Stimulated activated CD8-positive, alpha-beta memory T cell treated with anti-CD3 and anti-CD28 coated beads, Interleukin-15, amount 100 ng/mL, for 24 hours (primary cell): ENCODE measurements at places on chromosomes 7 and 10.

DNA sequence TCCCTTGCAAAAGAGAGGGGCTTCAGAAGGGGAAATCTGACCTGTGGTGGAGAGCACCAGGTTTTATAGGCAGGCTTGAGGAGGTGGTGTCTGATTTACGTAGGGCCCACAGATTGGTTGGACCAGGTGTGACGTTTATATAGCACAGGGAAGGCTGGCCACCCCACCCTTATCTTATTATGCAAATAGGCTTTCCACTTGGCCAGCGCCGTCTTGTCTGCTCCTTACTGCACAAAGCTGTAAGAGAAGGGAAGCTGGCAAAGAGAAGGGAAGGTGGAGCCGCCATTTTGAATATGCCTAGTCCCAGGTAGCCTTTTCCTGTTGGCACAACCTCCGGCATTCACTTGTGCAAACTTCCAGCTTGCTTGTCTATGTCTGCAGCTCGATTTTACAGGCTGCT lies 221.4 kb downstream of the GATA3 start:
- DNase-seq = no peak

DNA sequence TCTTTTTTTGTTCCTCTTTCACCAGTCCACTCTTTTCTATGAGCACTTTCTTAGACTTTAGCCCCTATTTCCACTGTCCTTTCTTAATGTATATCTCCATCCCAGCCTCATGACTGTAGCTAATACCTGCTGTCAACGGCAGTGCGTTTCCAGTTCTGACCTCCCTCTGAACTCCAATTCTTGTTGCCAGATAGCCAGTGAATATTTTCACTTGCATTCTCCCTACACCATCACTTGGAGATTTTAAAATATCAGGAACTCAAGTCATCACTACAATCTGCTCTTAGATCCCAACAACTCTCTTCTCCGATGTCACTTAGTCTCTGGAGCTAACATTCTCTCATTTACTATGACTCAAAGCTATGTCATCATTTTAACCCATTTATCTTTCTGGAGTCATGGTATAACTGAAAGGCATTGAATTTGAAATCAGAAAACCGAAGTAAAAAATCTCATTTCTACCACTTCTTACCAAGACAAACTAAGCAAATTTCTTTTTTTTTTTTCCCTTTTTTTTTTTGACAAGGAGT lies 5.1 kb upstream of the SLC16A12 start:
- DNase-seq = no peak

- no peak for DNase-seq
These were observed 650 bp downstream of the UBE2D1 start for GRCh38 chr10:58335306-58336005.

DNA sequence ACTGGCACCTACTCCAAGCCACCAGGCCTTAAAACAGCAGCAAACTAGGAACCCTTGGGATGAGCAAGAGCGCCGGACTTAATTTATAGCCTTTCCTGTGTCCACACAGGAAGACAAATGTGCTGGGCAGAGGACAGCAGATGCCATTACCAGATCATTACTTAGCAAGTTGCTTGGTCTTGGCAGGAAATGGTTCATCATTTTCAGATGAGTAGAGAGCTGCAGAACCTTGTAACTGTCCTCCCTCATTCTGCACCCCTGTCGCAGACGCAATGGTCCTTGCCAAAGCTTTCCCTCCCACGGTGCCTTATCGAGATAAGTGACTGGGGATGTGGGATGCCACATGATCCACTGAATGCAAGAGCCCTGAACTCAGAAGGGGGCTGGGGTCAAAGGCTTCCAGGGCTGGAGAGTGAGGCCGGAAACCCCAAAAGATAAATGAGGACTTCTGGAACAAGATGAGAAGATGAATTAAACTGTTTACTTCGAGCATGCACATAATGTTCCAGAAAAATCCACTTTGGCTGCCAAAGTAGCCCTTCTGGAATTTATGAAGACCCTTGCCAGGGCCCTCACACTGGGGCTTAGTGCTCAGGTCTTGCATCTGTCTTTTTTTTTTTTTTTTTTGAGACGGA lies 145.6 kb upstream of the ZNF32 start:
- no peak for DNase-seq

DNA sequence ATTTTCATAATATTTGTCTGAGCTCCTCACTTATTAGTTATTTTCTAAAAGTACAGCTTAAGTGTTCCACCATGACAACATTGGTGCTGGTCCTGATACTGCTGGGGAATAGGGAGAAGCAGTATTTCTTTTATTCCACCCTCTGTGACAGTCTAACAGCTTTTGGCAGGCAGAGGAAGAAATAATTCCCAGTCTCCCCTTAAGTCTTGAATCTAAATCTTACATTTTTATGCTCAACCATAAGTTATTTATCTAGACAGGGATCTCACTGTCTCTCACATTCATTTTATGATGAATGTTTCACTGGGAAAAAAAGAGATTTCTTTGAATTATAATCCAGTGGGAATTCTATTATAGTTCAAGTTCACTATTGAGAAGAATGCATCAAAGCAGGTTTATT lies 71.5 kb downstream of the MAGI2 start:
- no peak for DNase-seq

GRCh38 chr7:32051128-32051527 lies 19.1 kb downstream of the PDE1C start:
- DNase-seq = no peak

DNA sequence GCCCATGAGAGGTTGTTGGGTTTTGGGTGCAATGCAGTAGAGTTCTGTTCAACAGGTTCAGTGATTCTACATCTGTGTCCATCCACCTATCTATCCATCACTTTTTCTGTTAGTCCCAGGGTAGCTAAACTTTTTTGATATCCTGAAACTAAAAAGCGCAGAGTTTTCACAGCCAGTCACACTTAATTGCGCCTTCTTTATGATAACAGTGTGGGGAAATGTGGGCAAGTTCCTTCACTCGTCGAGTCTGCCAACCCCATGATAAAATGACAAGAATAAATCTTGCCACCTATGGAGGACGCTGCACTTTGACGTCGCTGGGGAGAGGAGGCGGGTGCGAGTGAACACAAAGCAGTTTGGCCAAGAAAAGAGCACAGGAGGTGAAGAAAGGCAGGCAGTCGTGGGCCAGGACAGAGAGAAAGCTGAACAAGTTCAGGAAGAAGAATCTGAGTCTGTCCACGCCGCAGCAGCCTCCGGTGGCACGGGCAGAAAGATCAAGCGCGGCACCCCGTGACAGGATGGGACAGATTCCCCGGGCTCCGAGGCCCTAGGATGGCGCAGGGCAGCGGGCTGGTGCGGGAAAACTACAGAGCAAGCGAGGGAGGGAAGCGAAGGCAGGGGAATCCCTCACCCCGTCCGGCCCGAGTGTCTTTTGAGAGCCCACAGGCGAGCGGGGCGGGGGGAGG lies 9.2 kb downstream of the SP8 start:
- DNase-seq = no peak

GRCh38 chr7:50285269-50285668 lies 19.2 kb upstream of the IKZF1 start:
- DNase-seq = no peak

DNA sequence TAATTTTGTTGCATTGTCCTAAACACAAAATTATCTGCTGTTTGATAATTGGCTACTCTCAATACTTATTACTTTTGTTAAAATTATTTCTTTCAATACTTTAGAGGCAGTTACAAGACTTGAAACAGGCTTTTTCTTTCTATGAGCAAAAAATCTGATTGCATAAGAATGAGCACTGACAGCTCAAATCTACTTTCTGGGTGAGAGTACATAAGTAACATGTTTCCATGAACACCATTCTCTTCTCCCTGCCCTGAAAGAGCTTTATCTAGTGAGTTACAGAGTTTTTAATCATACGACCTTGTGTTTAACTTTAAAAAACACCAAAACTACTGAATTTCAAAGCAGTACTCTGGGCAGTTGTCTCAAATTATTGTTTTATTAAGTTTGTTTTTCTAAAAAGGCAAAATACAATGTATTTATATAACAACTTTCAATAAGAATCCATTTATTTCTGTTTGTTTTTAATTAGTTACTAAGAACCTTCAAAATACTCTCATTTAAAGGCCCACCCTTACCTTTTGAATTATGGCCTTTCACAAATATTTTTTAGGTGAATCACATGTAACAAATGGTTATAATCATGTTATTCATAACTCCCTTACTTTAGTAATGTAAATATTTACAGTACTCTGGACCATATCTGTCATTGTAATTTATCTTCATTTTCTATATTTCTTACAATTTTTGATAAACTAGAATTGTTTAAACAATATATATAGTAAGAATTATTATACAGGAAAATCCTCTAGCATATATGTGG lies 23.0 kb upstream of the TFAM start:
- no peak for DNase-seq

DNA sequence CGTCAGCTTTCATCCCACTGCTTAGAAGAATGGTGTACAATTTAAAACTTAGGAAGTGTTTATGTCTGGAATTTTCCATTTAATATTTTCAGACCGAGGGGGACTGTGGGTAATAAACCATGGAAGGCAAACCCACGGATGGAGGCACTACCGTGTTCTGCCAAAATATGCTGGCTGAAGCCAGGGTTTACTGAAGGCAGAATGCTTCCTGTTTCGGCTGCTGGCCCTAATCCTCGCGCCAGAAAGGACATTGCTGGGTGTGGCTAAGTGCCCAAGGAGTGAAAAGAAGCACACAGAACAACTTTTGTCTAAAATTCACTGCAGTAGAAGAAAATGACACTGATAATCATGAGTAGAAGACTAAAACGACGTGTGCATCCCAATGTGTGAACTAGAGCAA lies 32.3 kb downstream of the PITRM1 start:
- DNase-seq = no peak

GRCh38 chr7:149686011-149686410 lies 87.4 kb downstream of the ZNF467 start:
- DNase-seq = no peak

DNA sequence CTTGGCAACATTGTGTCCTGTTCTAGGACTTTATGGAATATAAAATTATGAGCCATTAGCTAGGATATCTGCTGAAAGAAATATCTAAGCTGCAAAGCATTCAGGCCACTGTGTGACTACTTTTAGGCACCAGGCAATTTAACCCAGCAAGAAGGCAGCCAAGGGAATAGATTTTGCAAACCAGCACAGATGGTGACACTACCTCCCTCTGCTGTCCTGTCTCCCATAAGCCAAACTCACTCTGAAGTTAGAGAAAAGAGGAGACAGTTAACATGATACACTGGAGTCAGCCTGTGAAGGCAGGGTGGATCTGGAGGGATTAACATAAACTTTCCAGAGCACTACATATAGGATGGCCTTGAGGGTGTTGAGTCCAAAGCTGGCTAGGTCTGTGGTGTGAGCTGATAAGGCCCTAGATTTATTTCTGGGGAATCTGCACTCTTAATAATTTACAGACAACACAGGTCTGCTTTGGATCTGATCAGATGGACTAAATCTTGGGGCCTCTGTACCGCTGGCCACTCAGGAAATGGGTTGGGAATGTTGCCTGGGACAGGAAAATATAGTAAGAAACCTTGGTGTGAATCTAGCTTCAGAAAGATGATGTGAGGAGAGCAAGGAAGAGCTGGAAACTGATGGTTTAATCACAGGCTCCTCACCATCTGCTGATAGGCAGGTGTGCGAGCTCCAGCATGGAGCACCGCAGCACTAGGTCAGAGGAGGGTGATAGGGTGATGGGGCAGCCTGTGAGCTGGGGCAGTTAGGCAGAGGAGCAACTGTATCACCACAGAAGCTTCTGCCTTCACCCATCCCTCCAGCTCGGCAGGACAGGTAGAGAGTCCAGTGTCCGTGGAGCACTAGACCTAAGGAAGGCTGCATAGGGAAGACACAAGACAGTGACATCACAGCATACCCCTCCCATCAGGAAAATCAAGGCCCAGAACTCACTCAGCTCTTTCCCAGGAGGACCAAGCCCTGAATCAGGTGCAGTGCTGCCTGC lies 229.9 kb upstream of the PRSS1 start:
- DNase-seq = no peak

GRCh38 chr10:132249226-132249724 lies 58.5 kb downstream of the STK32C start:
- no peak for DNase-seq

- DNase-seq = no peak
These were observed 77.5 kb downstream of the NKX6-2 start for GRCh38 chr10:132708441-132708840.

DNA sequence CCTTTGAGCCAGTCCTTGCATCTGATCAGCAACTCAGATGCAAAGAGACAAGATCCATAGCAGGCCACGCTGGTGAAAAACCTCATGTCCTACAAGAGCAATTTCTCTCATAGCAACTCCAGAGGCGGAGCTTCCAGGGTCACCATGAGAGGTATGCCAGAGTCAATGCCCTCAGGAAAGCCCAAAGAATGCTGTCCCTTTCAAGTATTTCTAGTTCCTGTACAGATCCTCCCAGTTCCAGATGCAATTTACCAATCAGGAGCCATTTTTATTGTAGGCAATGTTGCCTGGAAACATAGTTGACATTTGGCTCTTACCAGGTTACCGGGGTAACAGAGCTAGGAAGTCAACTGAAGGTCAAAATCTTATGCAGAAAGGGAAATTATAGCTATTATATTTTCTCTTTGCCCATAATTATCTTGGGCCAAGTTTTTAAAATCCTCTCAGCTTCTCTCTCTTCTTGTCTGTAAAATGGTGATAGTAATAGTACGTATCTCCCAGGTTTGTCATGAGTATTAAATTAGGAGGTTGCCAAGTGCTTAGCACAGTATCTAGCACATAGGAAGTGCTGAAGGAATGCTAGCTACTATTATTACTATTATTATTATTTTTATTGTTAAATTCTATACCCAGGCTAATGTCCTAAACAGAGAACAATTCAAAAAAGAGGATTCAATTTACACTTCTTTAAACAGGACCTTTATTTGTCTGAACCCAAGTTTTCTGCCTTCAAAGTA lies 46.3 kb upstream of the TM9SF3 start:
- DNase-seq = no peak

DNA sequence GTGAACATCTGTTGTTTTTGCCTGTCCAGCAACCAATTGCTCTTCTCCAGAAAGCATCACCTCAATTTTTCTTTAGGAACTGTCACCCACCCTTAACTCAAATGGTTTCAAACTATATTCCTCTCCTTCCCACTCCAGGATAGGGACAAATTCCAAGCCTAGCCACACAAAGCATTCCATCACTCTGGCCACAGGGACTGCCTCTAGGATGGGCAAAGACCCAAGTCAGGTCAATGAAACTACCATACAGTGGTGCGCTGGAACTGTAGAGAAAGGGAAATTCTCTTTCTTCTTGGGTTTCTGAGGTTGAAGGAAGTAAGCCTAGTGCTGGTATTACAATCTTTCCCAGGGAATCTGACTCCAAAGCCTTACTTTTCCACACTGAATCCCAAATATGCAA lies 3.6 kb downstream of the MICU1 start:
- no peak for DNase-seq
